ENCODE measurements at places on chromosomes 1 and 21.

- no peak for DNase-seq
These were observed 13.0 kb upstream of the GORAB start for GRCh38 chr1:170518965-170519364.

- DNase-seq = no peak
These were observed 481 bp downstream of the TAL1 start for GRCh38 chr1:47231301-47232186.

- DNase-seq = no peak
These were observed 35.6 kb downstream of the MEF2D start for GRCh38 chr1:156464825-156465452.

- no peak for DNase-seq
These were observed 3.2 kb downstream of the UBASH3A start for GRCh38 chr21:42406866-42407265.

GRCh38 chr1:192011525-192011924, 146.7 kb upstream of the RGS18 start:
- no peak for DNase-seq

DNA sequence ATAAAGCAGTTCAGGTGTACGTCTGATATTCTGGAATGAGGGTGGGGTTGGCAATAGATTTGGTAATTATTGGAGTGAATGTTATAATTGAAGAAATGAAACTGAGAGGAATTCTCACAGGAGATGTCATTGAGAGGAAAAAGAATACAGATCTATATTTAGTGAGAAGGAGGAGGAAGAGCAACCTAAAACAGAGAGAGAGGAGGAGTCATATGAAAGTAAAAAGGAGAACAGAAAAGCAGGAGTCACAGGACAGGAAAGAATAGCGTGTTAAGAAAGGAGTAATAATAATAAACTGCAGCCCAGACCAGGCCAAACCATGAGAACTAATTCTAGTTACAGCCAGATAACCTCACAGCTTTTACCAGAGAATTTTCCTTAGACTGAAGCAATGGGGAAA, 62.7 kb upstream of the MROH9 start:
- no peak for DNase-seq

DNA sequence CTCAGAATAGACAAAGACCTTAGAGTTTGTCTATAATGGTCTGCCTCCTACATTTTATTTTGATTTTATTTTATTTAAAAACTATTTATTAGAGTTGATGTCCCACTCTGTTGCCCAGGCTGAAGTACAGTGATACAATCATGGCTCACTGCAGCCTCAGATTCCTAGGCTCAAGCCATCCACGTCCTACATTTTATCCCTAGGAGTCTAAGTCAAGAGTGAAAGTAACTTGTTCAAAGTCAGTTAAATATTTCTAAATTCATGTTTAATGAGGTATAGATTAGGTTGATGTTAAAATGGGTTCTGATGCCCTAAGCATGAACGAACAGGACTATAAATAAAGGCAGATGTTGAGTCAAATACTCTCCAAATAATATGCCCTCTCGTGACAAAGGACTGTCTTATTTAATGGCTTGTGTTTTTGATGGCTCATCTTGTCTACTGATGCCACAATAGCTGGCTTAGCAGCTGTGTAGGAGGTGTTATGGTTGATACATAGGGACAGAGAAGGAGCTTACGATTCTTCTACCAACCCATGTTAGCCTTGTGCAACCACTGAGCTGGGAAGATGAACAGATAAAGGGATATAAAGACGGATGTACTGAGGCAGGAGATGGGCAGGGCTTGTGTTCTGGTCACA, 66.0 kb upstream of the CR1L start:
- no peak for DNase-seq

- DNase-seq = no peak
These were observed 8.3 kb upstream of the EPS8L3 start for GRCh38 chr1:109771712-109772657.

DNA sequence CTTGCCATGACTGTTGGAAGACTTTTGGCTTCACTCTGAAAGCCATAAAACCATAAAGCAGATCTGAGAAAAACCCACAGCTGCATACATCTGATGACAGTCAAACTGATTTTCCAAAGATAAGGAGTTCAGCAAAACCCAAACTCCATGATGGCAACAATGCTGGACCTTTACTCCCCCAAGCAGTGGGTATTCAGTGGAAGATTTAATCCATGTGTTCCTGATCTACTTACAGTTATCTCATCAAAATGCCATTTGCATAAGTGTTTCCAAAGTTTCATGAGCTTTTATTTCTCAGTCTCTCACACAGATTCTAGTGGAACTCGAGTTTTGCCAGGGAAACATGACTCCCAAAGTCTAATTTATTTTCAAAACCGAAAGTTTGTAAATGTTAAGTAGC, 184.9 kb downstream of the ZC3H11B start:
- no peak for DNase-seq

DNA sequence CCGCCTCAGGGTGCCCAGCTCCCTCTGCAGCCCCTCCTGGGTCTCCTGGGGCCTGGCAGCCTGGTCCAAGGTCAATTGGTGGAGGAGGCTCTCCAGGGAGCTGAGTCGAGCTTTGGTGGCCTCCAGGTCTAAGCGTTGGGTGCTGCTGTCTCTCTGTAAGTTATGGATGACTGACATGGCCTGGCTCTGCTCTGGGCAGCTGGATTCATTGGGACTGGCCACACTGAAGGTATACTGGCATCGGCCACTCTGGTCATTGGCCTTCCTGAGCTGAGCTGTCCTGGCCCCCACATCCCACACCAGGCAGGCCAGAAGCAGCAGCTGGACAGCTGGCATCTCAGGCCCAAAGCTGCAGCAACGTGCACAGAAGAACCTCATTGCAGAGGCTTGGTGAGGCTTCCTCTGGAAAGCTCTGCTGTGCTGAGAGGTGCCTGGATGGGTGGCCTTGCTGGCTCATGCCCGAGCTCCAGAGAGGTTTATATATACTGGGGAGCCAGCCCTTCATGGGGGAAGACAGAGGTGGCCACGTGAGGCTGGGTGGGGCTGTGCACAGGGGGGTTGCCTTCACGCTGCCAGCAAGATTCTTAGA, at the start of gene MYOC:
Gene MYOC, minus strand, starts transcription at position 455 of the 589 bp plus-strand sequence. Its CDS starts 77 bp downstream, at position 378.
- no peak for DNase-seq

DNA sequence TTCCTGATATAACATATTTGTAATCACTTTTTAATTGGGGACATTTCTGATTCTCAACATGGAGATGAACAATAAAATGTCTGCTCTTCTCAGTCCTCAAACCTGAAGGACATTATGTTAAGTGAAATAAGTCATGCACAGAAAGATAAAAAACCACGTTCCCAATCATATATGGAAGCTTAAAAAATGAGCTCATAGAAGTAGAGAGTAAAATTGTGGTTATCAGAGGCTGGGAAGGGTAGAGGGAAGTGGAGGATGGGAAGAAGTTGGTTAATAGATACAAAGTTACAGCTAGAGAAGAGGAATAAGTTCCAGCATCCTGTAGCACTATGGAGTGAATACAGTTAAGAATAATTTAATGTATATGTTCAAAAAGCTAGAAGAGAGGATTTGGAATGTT, 1.5 kb upstream of the CD48 start:
- DNase-seq = no peak

- DNase-seq = no peak
These were observed 40.2 kb upstream of the NHLH2 start for GRCh38 chr1:115880981-115881672.

- DNase-seq = no peak
These were observed 138.3 kb downstream of the PRDM16 start for GRCh38 chr1:3207217-3207848.
